Kidney (tissue), 22 donors: ENCODE measurements at places on chromosomes 1 and 21.
A peak's percentile ranks its signal among the peaks of the same experiment; 100 is the strongest.

DNA sequence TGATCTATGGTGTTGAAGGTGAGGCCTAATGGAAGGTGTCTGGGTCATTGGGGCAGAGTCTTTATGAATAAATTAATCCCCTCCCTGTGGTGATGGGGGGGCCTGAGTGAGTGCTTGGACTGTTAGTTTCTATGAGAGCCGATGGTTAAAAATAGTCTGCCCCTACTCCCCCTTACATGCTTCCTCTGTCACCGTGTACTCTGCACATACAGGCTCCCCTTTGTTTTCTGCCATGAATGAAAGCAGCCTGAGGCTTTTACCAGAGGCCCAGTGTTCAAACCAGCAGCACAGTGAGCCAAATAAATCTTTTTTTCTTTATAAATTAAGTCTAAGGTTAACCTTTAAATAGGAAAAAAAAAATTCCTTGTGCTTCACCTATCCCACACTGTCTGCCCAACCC is 657.0 kb downstream of the AMY1C start:
- no peak for DNase-seq

DNA sequence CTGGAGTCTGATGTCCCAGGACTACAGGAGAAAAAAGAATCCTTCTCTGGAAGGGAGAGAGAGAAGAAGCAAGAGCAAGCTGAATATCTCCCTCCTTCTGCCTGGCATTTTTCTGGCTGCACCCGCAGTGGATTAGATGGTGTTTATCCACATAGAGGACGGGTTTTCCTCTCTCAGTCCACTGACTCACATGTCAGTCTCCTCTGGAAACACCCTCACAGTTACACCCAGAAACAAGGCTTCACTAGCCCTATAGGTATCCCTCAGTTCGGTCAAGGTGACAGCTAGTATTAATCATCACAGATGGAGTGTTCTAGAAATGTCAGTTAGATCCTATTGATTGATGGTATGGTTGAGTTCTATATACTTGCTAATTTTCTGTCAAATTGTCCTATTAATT is 87.9 kb downstream of the RHOU start:
- no peak for DNase-seq

DNA sequence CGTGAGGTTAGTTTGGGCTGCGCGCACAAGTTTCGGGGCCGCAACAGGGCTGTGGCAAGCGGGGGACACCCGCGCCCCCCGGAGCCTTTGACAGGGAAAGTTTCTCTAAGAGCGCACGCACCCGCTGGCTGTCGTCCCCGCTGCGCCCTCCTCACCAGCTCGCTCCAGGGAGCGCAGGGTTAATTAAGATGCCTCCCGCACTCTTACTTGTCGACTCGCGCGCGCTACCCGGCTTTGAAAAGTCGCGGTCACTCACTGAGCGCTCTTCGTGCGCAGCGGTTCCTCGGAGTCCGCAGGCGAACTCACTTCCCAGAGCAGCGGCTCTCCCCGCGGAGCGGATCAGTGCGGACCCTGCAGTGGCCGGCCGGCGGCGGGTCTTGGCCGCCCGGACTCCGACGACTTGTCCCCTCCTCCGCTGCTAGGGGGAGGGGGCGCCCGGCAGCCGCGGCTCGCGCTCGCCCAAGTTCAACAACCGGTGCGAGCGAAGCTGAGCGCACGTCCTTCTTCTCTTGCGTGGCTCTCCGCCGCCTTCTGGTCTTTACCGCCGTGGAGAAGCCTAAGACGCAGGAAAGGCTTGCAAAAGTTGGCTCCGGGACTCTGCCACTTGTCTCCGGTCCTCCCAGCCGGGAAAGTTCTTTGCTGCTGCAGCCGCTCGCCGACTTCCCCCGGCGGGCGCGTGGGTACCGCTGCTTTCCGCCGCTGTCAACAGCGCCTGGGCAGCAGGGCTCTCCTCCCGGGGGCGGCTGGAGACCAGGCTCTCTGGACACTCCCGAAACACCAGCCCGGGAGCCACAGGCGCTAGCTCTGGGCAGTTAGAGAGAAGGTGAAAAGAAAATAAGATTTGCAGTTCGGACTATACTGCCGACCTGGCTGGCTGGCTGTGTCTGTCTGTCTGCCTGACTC is 506 bp downstream of the JUN start:
- DNase-seq, result peak; percentile 91

DNA sequence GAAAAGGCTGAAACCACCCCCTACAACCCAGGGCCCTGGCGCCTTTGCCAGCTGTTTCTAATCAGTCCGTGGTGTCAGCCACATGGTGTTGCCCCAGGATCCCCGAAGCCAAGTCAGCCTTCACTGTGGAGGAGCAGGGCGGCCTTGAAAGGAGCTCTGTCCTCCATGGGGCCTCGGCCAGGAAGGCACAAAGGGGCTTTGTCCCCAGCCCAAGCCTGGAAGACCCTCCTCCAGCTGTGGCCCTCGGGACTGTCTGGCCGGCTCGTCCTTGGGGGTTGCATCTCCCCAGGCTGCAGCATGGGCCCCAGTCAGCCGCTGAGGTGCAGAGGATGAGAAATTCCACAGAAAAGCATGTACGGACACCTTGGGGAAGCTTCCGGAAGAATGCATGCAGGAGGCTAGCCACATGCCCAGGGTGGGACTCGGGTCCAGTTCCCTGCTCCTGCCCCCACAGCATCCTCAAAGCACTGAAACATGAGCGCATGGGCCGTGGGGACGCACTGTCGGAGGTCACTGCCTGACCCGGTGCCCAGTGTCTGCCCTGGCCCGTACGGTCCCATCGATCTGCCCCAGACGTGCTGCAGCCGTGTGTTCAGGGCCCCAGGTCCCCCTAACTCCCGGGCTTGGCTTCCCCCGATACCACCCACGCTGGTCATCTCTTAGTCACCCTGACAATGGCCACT is 38.6 kb upstream of the POFUT2 start:
- peak; percentile 47 for DNase-seq

DNA sequence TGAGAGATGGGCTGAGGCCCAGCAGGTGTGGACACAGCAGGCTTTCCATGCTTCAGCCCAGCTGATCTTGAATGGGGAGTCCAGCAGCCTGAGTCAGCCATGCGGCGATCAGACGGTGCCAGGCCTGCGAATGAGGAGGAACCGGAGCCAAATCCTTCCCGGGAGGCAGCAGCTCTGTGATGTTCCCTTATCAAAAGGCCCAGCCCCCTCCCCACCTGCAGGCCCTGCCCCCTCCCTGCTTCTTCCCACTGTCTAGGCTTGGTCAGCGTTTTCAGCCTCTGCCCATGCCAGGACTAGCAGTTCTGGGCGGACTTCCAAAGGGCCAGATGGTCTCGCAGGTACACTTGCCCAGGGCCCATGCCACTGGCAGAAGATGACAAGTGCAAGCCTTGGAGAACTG is 253.8 kb downstream of the KAZN start:
- no peak for DNase-seq

- no peak for DNase-seq
Measured at GRCh38 chr1:153801786-153802697, 26.8 kb downstream of the SLC27A3 start.

- DNase-seq, result no peak
Measured at GRCh38 chr1:2124446-2125198, 70.0 kb downstream of the FAAP20 start.

DNA sequence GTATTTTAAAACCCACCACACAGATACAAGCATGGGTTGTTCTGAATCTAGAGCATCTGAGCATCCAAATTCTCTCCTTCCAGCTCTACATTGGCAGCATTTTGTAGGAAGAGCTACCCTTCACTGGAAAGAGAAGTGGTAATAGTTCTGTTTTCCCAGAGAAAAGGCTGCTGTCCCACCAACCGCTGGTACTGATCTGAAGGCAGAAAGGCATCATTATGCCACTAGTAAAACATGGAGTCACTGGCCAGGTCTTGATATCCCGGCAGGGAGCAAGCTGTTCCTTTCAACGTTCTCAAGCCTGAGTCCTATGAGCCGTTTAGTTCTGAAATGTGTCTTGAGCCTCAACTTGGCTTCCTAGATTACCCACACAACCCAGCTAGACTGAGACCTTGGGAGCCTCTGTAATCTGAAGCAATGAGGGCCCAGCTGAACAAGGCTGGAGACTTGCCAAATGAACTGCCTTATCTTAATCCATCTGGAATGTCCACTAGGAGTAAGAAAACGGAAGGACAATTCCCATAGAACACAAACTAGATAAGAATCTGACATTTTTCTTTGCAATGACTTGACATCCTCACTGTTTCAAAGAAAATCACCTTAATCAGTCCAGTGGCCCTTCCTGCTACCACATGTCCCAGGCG is 116.8 kb downstream of the KCNH1 start:
- no peak for DNase-seq

DNA sequence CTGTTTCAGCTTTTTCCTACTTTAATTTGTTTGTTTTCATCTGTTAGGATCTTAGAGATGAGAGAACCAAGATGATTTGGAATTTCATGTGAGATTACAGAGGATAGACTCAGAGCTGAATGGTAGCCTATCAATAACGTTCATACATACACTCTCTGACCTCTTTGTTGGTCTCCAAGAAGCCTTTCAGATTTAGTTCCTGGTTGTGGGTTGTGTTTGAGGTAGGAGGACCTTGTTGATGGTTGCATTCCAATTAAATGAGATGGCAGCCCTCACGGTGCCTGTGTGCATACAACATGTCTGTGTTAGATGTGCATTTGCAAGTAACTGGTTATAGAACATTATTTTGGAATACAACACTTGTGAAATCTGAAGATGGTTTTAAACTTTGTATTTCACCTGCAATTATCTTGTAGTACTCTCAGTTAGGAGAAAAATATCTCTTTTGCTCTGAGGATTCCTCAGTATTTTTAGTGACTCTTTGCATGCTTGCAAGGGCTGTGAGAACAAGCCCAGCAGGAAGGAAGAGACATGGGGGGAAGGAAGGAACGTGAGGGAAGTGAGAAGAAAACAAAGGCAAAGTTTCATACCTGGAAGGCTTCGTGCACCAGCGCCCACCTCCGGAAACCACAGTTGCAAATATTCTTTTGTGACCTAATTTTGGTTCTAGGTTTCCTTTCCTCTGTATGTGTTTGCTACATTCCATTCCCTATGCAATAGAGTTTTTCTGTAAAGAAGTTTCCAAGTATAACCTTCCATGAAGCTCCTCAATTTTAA is 291.8 kb downstream of the DISC1 start:
- no peak for DNase-seq

DNA sequence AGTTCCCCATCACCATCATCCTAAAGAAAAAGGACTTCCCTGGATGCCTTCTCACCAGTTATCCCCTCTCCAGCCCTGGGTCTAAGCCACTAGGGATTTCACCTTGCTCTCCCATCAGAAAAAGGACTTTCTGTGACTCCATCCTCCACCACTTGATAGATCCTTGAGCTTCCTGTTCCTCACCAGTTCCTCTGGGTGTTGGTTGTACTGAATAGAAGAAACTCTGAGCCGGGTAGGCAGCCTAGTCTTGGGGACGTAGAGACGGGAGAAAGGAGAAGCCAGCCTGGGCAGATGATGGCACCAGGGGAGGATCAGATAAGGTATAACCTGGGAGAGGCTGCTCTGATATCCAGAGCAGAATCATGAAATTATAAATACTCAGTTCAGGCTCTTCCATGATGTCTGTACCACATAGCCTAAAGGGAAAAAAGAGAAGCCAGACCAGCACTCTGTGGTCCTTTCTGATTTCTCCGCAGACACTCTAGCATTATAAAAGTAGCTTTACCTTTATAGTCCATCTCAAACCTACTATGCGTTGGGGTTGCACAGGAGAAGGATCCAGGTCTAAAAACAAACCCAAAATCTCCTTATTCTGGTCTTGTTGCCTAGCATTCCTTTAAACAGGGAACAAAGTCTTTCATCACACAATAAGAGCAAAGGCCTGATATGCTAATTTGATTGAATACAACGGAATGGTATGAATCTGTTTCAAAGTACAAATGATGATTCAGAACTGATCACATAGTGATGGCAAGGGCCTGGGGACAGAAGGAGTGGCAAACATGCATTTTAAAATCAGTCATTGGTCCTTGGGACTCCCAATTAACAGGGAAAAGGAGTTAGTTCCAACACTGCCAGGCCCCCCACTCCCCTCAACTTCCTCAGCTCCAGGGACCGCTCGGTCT is 1.2 kb upstream of the CD34 start:
- no peak for DNase-seq

DNA sequence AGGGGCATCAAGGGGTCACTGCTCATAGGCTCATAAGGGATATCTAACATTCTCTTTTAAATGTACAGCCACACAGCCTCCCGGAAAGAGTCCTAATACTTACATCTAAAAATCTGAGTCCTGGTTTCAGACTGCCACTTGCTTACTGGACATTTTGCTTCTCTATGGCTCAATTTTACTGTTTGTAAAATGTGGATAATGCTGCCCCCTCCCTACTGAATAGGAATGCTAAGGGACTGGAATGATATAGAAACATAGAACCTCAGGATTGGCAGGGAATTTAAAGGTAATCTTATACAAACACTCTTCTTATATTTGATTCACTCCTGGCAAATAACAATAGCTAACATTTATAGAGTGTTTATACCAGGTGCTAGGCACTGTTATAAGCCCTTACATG is 910 bp upstream of the TNR start:
- no peak for DNase-seq

GRCh38 chr1:96364576-96364975 is 357.0 kb upstream of the PTBP2 start:
- no peak for DNase-seq

DNA sequence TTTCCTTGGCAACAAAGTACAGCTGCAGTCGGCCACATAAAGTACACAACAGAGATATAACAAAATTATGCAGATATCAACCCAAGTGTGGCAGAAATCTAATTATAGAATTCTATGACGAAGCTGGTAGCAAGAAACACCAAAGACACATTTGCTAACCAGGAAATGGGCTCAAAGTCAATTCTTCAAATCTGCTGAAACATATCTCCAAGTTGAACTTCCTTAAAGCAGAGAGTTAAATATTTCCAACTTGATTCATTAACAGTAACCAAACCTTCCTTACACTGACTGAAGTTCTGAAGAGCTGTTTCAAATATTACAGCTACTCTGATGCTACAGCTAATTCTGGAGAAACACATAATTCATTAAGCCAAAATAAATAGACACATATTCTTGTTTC is 67.6 kb upstream of the SDC3 start:
- no peak for DNase-seq

GRCh38 chr1:212628046-212628445 is 19.5 kb downstream of the ATF3 start:
- DNase-seq, result no peak

DNA sequence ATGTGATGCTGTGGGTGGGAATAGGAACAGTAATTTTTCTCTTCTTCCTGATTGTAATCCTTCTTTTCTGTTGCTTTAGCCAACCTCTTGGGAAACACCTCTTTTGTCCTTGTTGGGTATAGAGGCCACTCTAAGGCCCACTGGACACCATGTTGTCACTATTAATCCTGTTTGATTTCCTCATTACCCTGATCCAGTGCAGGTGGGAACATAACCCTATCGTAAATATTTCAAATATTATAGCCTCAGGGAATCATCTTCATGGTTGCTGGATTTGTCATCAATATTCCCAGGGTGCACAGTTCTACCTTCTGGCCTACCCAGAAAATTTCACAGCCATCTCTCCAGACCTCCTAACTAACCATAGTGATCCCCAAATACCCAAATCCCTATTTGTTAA is 27.9 kb upstream of the SLC6A9 start:
- DNase-seq, result no peak
